ENCODE measurements at places on chromosomes 6 and 20.

DNA sequence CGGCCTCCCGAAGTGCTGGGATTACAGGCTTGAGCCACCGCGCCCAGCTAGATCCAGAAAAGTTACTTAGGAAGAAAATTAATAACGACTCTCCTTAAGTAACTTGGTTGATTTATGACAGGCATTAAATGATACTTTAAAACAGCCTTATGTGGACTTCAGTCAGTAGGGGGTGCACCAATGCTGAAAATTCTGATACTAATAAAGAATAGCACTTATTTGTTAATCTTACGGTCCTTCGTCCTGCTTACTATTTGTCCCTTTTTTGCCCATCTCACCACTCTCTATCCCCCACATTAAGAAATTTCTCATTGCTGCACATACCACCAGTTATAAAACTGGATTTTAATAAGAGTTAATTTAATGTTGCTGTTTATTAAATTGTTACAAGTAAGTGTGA lies 12.7 kb upstream of the PRELID3B start:
- no peak for DNase-seq

DNA sequence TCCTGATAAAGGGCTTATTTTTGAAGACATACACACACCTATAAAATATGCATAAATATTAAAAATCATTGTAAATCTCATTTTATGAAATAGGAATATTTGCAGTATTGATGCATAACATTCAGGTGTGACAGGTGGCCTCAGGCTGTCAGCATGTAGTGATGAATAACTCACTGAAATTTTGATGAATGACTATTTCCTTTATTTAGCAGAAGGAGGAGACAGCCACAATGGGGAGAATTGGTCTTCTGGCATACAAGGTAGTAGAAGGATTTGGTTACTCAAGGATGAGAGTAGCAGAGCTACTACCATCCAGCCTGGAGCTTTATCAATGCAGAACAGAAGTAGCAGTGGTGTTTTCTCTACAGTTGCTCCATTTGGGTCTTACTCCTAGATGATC lies 47.2 kb downstream of the RGS17 start:
- DNase-seq, result no peak

DNA sequence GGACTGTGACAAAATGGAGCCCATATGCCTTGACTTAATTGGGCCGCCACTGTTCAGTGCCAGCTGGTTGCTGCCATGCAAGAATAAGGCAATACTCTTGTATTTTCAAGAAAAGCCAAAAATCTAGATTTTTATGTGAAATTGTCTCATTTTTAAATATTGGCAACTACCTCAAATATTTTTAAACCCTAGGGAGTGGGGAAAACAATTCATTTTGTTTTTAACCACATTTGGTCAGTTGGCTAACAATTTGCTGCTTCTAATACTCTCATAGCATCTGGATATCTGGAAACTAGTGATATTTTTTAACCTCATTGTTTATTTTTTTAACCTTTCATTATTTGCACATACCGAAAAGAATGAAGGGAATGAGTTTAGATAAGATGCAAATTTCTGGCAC lies 91.0 kb downstream of the EYA2 start:
- no peak for DNase-seq

- DNase-seq, result no peak
These were observed at the start of gene LTB for GRCh38 chr6:31582230-31582643. Gene LTB, minus strand, starts transcription at chr6:31582424. Its CDS starts 7 bp downstream, at chr6:31582417.

DNA sequence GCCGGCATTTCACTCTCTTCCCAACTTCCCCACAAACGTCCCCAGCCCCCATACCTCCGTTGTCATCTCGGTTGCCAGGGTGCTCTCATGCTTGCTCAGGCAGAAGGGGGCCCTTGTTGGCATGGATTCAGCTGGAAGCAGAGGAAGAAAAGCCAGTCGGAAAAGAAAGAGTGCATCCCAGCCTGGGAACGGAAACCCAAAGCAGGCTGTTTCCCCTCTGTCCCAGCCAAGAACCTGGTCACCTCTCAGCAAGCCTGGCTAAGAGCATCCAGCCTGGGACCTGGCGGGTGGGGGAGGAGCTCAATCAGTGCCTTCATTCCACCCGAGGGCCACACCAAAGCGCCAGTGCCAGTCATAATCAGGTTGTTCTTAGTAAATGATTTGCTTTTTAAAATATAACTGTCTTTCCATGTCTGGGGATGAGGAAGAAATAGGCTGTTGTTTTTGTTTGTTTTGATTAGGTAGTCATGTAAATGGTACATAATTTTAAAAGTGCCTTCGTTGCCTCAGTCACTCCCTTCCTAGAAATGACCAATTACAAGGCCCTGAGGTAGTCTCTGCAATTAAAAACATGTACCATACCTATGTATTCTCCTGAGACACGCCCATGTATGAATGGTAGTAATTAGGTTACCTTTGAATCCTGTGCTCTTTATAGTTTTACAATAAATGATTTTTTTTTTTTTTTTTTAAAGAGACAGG lies 21.1 kb downstream of the CHMP4B start:
- DNase-seq, result peak; percentile 29

- no peak for DNase-seq
These were observed 156.9 kb downstream of the VEGFA start for GRCh38 chr6:43926634-43927531.

DNA sequence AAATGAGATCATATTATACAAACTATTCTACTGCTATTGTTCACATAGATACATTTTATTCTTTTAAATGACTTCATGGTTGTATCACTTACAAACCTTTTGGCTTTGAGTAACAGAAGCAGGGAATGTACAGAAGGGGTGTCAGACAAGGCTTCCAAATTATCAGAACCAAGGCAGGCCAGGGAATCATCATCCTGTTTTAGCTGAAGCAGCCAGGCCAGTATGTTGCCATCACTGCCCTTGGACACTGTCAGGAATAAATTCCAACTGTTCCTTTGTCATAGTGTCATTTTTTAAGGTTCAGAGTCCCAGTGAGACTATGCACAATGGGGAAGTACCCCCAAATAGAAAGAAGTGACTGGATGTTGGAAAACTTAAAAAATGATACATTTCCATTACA lies 23.1 kb upstream of the PKIG start:
- DNase-seq, result no peak

- no peak for DNase-seq
These were observed 90.8 kb downstream of the CLIC5 start for GRCh38 chr6:45924763-45925342.

DNA sequence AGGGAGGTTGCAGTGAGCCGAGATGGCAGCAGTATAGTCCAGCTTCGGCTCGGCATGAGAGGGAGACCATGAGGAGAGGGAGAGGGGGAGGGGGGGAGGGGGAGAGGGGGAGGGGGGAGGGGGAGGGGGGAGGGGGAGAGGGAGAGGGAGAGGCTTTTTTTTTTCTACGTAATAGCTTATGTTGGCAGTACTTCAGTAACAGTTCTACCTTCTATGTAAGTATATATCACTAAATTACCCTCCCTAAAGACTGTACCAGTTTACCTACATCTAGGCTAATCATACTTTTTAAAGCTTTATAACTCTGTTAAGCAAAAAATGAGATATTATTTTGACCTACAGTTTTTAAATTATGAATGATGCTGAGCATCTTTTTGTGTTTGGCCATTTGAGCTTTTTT lies 13.6 kb downstream of the TM9SF4 start:
- DNase-seq, result no peak

GRCh38 chr20:38602185-38602581 lies 574 bp downstream of the ARHGAP40 start:
- no peak for DNase-seq

DNA sequence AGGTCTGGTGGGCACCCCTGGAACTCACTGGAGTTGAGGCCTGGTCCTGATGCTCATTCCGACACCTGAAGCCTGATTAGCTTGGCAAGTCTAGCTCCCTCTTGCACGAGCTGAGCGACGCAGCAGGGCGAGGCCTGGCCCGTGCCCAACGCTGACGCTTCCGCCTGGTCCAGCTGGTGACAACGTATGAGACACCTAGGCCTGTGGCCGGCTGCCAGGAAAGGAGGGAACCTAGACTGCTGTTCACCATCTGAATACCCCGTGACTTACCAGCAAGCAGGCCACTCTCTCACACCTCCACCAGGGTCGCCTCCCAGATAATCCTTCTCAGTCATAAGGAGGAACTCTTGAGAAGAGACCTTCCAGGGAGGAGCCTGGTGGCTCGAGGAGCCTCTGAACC lies 24.5 kb downstream of the YTHDF1 start:
- no peak for DNase-seq

DNA sequence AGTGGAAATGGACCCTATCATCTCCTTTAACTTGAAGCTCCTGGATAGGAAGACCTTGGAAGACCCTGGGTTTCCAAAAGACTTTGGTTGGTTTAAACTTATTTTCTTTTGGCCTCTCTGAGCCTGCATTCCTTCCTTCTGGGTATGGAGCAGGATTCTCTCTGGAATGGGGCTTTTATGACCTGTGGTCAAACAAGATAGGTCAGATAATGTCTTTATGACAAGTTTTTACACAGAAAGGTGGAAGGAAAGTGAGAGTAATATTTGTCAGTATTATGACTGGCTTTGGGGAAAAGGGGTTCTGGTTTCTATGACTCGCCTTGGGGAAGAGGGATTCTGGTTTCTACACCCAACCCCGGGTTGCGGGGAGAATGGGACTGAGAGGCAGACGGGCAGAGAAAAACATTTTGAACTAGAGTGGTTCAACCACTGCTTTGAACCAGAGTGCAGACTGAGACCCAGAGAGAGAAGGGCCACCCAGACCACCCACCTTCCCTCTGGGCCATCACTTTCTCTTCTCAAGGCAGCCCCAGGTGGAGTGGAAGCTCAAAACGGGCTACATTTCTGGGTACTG lies 37.6 kb upstream of the KCNK5 start:
- DNase-seq, result no peak

DNA sequence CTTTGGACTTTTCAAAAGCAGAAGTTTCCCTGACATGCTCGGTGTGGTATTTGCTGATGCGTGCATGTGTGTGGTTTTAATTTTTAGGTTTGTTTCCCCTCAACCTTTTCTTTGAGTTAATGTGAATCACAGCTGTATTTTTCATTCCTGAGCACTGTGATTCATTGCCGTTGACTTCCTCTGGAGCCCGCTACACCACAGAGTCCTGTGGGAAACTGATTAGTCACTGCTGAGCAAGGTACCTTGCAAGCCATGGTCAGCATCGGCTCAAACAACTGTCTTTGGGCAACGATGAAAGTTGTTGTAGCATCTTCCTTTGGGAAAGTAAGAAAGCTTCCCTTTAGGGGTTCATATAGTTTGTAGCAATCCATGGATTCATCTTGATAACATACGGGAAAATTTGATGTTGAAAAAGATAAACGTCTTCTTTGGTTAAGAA lies 57.5 kb downstream of the RIN2 start:
- DNase-seq, result peak; percentile 60

DNA sequence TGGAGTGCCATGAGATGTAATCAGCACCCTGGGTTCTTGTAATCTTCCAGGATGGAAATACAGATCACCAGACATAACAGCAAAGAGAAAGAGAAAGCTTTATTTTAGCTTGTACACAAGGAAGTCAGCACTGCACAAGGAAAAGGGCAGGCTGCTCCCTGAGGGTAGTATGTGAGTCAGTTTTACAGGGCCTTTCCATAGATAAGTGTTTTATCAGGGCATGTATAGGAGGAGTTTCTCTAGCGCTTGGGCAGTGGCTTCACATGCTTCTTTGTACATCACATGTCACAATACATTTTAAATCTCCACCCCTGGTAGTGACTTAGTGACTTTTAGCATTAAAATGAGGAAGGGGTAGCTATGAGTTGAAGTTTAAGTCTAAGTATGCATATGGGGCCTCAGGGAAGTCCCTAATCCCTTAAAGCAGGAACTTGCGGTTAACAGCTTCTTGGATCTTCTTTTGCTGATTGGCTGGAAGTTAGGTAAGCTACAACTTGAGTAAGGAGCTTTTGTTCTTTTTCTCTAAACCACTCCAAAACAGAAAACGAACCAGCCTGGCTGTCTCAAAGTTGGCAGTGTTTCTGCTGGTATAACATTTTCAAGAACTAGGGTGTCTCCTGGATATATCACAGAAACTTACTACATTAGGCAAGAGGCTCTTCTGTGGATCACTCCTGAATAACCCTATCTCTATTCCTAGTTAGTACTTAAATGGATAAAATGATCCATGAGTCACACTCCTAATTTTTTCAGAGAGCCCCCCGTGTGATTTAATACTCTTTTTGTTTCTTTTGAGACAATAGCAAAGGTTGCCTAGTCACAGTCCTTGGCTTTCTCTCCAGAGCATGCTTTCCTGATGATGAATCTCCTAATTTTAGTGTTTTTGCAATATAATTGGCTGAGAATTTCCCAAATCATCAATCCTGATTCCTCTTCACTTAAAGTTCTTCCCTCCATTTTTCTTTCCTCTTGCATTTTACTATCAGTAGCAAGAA lies 60.2 kb downstream of the MRAP2 start:
- DNase-seq, result no peak

DNA sequence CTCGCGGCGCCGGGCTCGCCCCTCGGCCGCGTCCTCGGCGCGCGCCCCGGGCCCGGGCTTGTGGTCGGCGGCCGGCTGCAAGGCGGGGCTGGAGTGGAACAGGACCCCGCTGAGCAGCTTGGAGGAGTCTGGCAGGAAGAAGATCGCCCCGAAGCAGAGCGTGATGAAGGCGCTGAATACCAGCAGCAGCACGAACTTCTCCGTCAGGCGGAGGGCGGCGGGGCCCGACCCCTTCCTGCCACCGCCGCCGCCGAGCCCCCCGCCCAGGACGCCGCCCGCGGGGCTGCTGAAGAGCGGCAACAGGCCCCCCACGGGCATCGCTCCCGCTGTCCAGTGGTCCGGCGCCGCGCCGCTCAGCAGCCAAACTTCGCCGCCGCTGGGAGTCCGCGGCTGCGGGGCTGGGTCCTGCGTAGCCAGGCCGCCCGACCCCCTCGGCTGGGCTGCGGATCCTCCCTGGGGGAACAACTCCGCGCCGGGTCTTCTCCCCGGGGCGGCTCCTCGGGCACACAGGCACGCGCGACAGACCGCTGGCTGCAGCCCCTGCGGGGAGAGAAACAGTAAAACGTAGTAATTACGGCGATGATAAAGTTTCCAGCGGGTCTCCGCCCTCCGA lies 707 bp downstream of the MAN1A1 start:
- peak; percentile 34 for DNase-seq

DNA sequence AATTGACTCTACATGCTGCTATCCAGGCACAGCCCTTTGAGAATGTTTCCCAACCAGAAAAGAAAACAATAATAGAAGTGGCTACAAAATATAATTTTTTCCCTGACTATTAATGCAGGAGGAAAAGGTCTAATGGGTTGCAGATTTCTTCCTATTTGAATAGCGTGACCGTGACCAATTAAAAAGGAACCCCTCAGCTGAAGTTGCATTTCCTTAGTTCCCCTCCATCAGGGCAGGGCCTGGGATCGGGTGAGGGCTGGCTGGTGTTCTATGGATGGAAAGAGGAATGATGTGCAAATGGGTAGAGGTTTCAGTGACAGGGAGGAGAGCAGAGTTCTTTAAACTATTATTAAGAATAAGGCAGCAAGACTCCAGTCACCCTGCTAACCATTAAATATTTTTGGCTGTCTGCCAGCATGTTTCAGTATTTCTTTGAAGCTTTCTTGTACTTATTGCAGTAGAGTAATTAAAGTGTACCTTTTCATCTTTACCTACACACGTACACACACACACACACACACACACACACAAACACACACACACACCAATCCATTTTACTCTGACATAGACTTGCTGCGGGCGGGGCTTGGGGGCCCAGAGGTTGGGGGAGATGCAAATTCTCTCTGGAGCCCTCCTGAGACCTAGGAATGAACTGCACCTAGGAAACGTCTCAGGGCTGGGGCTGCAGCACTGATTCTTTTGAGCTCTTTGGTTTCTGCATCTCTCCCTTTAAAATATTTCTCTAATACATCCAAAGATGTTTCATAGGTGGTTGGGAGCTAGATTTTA lies 154.8 kb upstream of the SLC35B3 start:
- DNase-seq, result no peak
